ENCODE measurements at places on chromosomes 5 and 9. TPM values are rescaled to one million over a fixed set of nuclear protein-coding genes. Genes with fewer than 3 reads are reported as not detected.

- H3K27ac ChIP-seq: peak within 1 kb of the TSS; percentile 29
- peaks cover 14% of the 10 kb centered on the region for H3K4me1 ChIP-seq
- peak within 1 kb of the TSS; percentile 54 for H3K4me3 ChIP-seq
- H3K36me3 ChIP-seq: no peaks in the 10 kb centered on the region
- no peak for DNase-seq
- H3K27me3 ChIP-seq: peaks cover 9% of the 10 kb centered on the region
Observed at GRCh38 chr5:1111727-1112289, at the start of gene SLC12A7. SLC12A7 (minus strand) TSS chr5:1112063; CDS start chr5:1111991, 72 bp downstream.

GRCh38 chr5:128774605-128775004, 190.7 kb upstream of the SLC27A6 start:
- H3K4me3 ChIP-seq: no peak overlapping the region
- H3K27ac ChIP-seq: no peak overlapping the region
- no peaks in the 10 kb centered on the region for H3K36me3 ChIP-seq
- no peaks in the 10 kb centered on the region for H3K4me1 ChIP-seq

GRCh38 chr5:123455095-123455494, 31.9 kb upstream of the CEP120 start:
- H3K27ac ChIP-seq: no peak overlapping the region
- H3K36me3 ChIP-seq: no peaks in the 10 kb centered on the region
- no peaks in the 10 kb centered on the region for H3K27me3 ChIP-seq
- no peak for DNase-seq
- no peaks in the 10 kb centered on the region for H3K4me1 ChIP-seq
- no peak overlapping the region for H3K4me3 ChIP-seq

GRCh38 chr9:133098871-133099270, 22.2 kb downstream of the RALGDS start:
- no peaks in the 10 kb centered on the region for H3K27me3 ChIP-seq
- DNase-seq: no peak
- peaks cover 8% of the 10 kb centered on the region for H3K4me1 ChIP-seq
- H3K36me3 ChIP-seq: peaks cover 70% of the 10 kb centered on the region

DNA sequence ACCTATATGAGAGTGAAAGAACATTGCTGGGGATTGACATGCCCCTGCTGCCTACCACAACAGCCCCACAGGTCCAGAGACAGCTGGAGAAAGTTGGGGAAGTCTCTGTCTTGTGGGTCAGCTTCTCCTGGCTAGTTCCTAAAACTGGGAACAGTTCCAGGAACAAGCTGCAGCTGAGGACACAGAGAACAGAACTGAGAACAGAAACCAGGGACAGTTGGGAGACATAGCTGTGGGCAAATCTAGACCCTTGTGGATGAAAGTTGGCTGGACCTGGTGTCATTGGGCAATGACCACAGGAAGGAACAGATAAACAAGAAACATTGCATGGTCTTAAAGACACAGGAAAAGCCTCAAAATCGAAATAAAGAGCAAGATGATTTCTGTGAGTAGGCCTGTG, 58.3 kb upstream of the MOCS2 start:
- no peaks in the 10 kb centered on the region for H3K36me3 ChIP-seq
- no peak for DNase-seq
- no peaks in the 10 kb centered on the region for H3K4me1 ChIP-seq
- H3K27ac ChIP-seq: no peak overlapping the region
- no peaks in the 10 kb centered on the region for H3K27me3 ChIP-seq

- no peaks in the 10 kb centered on the region for H3K27me3 ChIP-seq
- no peak overlapping the region for H3K4me3 ChIP-seq
- H3K36me3 ChIP-seq: no peaks in the 10 kb centered on the region
- no peak overlapping the region for H3K27ac ChIP-seq
- no peaks in the 10 kb centered on the region for H3K4me1 ChIP-seq
Observed at GRCh38 chr9:126942399-126942798, 27.8 kb downstream of the RALGPS1 start.

DNA sequence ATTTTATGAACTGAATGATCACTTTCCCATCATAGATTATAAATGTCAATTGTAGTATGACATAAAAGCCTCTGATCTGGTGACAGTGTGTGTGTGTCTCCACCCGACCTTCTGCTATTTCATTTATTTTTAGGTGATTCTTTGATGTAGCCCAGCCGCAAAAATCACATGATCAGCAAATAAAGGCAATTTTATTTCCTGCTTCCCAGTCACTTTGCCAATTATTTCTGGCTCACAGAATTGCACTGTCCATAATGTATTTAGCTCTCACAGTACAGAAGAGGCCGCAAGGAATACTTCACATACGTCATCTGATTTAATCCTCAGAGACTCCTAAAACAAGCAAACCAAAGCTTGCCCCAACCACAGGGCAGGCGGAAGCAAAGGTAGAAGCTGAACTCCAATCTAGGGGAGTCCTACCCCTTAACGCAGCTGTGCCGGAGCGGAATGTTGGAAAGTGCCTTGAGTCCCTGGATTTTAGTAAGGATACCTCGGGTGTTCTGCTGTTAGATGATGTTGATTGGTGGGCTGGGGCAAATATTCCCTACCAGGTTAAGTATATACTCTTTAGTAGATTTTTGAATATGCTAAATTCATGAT, 384.0 kb upstream of the IRX4 start:
- no peaks in the 10 kb centered on the region for H3K36me3 ChIP-seq
- no peaks in the 10 kb centered on the region for H3K4me1 ChIP-seq
- DNase-seq: no peak
- no peak overlapping the region for H3K27ac ChIP-seq
- H3K4me3 ChIP-seq: no peak overlapping the region

DNA sequence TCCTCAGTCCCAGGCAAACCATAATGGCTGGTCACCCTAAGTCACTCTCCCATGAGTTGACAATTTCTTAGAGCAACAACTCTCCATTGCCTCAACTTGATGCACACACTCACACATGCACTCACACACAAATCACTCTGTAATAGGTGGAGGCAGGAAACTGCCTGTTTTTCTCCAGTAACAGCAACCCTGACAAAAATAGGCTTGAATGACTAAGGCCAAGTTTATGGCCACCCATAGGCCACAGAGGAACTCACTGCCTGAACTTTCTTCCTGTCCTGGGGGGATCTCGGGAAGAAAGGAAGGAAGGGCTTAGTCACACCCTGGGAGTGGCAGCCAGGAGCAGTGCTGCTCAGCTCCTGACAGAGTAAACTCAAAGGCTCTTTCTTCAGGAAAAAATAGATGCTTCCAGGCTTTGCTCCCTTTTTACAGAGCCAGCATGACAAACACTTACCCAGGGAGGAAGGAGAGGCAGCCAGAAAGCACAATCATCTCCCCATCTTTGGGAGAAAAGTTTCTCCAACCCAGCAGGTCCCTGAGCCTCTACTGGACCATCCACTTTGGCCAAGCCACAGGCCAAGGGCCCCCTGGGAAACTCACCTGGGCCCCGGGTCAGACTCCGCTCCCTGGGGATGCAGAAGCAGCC, 368 bp downstream of the SH3TC2 start:
- H3K36me3 ChIP-seq: no peaks in the 10 kb centered on the region
- no peaks in the 10 kb centered on the region for H3K27me3 ChIP-seq
- DNase-seq: no peak
- peaks cover 16% of the 10 kb centered on the region for H3K4me1 ChIP-seq

DNA sequence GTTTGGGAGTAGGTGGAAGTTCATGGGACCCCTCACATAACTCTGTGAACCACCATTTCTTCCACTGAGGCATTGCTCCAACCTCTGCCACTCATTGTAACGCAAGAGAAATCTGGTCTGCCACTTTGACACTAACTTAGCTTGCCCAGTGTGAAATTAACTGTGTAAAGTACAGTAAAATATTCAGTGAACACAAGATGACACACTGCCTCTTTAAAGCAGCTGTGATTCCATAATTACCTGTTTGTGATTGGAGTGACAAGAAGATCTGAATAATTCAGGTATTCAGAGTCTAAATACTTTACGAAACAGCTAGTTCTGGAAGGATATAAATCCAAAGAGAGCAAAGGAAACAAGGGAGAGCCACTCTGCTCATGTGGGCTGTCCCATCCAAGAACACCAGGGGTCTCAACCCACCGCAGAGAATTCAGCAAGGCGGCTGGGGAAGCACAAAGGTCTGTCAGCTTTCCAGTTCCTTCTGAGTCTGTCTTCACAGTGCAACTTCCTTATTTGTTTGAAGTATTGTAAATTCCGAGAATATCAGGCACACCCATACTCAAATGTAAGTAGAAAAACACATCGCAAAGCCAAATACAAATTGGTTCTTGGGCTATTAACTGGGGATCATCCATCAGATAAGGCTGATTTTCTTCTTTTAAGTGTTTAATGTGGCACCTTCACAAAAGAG, 86.9 kb downstream of the GNAQ start:
- H3K36me3 ChIP-seq: no peaks in the 10 kb centered on the region
- peaks cover 22% of the 10 kb centered on the region for H3K4me1 ChIP-seq
- peak overlapping the region; percentile 20 for H3K27ac ChIP-seq
- DNase-seq: no peak
- H3K27me3 ChIP-seq: no peaks in the 10 kb centered on the region
- no peak overlapping the region for H3K4me3 ChIP-seq

GRCh38 chr9:26169708-26170107, 491.5 kb upstream of the TUSC1 start:
- H3K36me3 ChIP-seq: no peaks in the 10 kb centered on the region
- no peak for DNase-seq
- H3K4me1 ChIP-seq: no peaks in the 10 kb centered on the region
- no peaks in the 10 kb centered on the region for H3K27me3 ChIP-seq

DNA sequence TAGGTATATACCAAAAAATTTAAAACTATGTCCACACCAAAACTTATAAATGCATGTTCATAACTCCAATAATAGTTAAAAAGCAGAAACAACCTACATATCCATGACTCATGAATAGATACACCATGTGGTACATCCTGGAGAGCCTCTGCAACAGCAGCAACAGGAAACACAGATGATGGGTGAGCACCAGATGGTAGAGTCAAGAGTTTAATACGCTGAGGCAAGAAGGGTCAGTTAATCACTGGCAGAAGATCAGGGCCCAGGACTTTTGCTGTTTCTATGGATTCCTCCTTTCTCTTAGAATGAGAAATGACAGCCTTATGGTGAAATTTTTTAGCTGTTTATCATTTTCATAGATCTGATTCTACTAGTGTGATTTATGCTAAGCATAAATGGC, 351.8 kb upstream of the ADAMTSL1 start:
- DNase-seq: no peak
- no peaks in the 10 kb centered on the region for H3K27me3 ChIP-seq
- H3K36me3 ChIP-seq: no peaks in the 10 kb centered on the region

GRCh38 chr5:14525397-14525796, 56.2 kb upstream of the OTULINL start:
- peaks cover 8% of the 10 kb centered on the region for H3K36me3 ChIP-seq
- H3K4me1 ChIP-seq: no peaks in the 10 kb centered on the region
- H3K4me3 ChIP-seq: no peak overlapping the region
- no peak overlapping the region for H3K27ac ChIP-seq
- no peaks in the 10 kb centered on the region for H3K27me3 ChIP-seq

- no peak overlapping the region for H3K4me3 ChIP-seq
- H3K27ac ChIP-seq: no peak overlapping the region
- H3K36me3 ChIP-seq: no peaks in the 10 kb centered on the region
Observed at GRCh38 chr5:5014586-5015235, 125.4 kb upstream of the ADAMTS16 start.

DNA sequence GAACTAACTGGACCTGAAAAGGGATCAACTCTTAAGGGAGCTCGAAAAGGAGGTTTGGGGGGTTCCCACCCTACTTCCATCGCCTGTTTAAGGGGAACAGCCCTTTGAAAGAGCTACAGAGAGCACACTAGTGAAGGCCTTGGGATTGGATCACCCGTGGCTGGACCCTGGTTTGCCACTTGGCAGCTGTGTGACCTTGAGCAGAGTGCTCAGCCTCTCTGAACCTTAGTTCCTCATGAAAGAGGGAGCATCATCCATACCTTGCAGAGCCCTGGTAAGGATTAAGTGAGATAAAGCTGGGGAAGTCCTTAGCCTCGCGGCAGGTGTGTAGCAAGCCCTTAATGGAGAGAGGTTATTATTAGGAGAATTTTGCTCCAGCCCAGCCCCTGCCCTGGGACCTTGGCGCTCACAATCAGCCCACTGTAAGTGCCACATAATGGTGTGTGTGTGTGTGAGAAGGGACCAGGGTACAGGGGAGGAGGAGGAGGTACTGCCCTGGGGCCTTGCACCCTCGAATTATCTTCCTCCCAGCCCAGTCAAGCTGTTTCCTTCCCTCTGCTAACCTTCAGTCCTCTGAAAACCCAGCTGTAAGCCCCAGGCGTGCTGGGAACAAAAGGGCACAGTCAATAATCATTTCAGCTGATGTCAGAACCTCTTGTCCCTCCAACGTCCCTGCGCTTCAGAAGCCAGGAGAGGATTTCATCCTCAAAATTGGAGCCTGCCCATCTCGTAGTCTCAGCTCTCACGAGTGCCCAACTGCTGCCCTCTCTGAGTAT, 42.9 kb downstream of the FOXI1 start:
- H3K27ac ChIP-seq: no peak overlapping the region
- H3K4me1 ChIP-seq: peaks cover 20% of the 10 kb centered on the region
- DNase-seq: no peak
- H3K27me3 ChIP-seq: no peaks in the 10 kb centered on the region
- no peaks in the 10 kb centered on the region for H3K36me3 ChIP-seq

DNA sequence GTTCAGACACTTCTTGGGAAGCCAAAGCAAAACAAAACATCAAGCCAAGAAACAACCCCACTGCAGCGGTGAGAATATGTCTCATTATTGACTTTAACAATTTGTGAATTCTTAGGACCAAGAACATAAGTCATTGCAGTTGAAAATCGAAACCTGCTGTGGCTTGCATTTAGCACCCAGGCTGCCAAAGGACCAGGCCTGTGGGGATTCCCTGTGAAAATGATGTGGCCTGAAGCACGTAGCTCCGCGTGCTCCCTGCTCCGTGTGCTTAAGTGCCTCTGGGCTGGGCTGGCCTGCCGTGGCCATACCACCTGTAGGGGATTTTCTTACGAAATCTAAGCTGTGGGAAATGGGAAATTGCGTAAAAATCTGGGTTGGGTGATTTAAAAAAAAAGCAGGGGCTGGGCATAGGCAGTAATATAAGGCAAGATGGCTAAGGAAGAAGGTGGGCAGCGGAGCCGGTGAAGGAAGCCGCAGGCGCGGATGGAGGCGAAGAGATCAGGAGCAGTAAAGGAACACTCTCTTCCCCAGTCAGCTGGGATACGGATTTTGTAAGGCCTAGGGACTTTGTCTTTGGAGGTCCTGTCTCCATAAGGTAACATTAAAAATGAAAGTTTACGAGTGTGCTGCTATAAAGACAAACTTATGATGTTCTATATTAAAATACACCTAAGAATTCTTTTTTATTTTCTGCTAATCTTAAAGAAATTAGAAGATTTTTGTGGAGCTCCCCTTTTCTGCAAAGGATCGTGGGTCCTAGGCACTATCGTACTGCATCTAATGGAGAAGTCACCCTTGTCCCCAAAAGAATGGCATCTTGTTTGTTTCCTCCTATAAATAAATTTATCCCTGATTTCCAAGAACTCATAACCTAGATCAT, 189.6 kb upstream of the SEMA6A start:
- no peaks in the 10 kb centered on the region for H3K27me3 ChIP-seq
- no peak overlapping the region for H3K27ac ChIP-seq
- no peaks in the 10 kb centered on the region for H3K36me3 ChIP-seq
- DNase-seq: no peak
- H3K4me3 ChIP-seq: no peak overlapping the region

GRCh38 chr5:38404667-38405276, 146.4 kb downstream of the EGFLAM start:
- DNase-seq: no peak
- H3K4me3 ChIP-seq: no peak overlapping the region
- H3K27me3 ChIP-seq: no peaks in the 10 kb centered on the region
- no peak overlapping the region for H3K27ac ChIP-seq
- no peaks in the 10 kb centered on the region for H3K4me1 ChIP-seq
- H3K36me3 ChIP-seq: no peaks in the 10 kb centered on the region

PRDM9 gene
- total RNA-seq: not detected

RANBP17 gene
- 95.4 TPM for total RNA-seq

PCDHA8 gene
- 0.99 TPM for total RNA-seq

OLFM1 gene
- 125 TPM for total RNA-seq

RASGRF2 gene
- total RNA-seq: 21.2 TPM

HSDL2 gene
- total RNA-seq: 60.2 TPM

GALNT12 gene
- 7.6 TPM for total RNA-seq

DBH gene
- total RNA-seq: not detected
